Epithelial cell of proximal tubule (primary cell): ENCODE measurements at places on chromosomes 1 and 21.

- DNase-seq, result no peak
These were observed 250.8 kb upstream of the KIAA0040 start for GRCh38 chr1:175443332-175443731.

GRCh38 chr1:234214911-234215892 lies 158.1 kb upstream of the COA6 start:
- DNase-seq, result no peak

DNA sequence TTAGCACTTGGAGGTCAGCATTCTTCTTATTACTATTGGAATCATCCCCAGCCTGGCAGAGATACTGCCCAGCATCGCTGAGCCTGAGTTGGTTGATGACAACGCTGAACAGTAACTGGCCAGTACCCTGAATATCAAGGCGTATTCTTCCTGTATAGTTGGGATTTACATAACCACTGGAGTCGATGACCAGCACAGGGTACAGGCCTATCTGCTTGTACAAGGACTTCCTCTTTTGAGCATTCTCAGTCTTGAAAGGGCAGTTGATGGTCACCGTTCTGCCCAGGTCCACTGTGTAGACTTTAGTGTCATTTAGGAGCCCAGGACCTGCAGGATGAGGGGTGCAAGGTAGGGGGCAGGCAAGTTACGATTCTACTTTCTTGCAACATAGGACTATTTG lies 8.8 kb downstream of the PIGR start:
- DNase-seq, result no peak

DNA sequence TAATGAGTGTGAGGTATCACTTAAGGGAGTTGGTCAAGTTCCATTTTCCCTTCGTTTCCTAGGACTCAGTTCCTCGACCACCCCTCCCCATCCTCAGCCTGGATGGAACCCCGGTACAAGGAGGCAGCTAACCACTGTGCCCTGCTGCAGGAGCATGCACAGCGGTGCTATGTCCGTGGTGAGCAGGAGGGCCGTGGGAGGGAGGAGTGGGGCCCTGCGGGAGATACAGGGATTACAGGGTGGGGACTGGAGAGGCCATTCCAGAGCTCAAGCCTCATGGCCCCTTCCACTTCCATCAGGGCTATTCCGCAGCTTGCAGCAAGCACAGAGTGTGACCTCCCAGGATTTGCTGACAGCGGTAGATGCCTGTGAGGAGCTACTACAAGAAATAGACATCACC lies 25.8 kb downstream of the HYI start:
- no peak for DNase-seq

DNA sequence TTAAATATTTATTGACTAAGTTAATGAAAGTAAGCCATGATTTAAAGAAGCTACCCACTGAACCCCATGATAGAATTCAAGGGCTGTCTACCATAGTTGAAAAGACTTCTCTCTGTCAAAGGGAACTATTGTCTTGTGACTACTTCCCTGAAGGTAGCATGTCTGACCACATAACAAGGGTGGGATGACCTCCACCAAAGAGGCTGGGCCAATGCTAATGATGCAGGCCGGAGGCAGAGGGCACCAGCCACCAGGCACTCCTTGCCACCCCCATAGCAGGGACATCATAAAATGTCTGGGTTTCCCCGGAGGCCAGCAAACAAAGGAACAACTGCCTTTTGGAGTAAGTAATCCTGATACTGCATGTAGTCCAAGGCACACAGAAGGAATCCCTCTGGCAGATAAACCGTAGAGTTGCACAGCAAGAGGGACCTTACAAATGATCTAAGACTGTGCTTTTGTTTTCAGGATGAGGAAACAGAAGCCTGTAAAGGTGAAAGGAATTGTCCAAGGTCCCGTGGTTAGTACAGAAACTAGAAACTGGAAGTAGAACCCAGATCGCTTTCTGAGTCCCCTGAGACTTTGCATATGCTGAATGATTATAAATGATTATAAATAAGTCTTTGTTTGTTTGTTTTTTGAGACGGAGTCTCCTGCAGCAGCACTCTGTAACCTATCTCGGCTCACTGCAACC lies 33.5 kb upstream of the ITPKB start:
- no peak for DNase-seq

DNA sequence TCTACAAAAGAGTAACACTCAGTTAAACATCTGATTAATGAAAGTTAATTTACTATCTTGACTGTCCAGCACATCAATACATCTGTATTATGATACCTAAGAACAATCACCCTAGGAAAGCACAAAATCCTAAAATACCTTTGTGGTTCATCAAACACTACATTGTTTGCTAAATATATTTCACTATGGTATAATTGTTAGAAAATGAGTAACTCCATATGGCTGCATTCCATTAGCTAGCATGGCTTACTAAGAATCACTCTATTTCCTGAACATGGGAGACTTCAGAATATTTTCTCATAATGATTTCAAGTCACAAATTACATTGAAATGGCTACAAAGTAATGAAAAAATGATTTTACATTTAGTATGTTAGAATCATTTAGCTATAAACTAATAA lies 12.5 kb downstream of the TRMT1L start:
- DNase-seq, result no peak

DNA sequence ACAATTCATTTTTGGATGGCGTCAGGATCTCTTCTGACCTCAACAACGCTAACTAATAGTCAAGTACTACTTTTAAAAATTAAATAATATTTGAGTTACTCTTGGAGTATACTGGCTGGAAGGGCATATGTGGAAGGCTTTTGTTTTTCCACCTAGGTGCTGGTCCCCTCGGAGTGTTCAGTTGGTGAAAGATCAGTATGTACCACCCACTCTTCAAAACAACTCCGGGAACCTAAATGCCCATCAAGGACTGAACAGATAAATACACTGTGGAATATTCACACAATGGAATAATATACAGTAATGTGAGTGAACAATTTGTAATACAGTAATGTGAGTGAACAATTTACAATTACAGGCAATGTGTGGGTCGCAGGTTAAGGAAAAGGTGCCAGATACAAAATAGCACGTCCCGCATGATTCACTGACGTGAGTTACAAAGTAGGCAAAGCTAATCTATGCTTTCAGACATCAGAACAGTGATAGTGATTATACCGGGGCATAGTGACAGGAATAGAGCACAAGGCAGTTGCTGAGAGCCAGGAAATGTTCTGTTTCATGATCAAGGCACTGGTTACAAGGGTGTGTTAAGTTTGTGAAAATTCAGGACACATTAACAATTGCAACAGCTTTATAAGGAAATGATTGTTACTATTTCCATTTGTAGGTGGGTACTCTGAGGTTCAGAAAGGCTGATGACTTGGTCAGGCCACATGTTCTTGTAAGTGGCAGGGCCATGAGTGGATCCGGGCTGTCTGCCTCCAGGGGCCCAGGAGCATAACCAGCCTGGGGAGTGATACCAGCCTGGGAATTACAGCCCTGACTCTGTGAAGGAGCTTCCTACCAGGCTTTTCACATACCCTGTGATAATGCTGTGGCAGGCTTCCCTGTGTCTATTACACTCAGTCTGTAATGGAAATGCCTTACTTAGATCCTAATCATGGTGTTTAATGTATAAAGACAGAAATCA lies 59.3 kb upstream of the ABCD3 start:
- DNase-seq, result no peak

DNA sequence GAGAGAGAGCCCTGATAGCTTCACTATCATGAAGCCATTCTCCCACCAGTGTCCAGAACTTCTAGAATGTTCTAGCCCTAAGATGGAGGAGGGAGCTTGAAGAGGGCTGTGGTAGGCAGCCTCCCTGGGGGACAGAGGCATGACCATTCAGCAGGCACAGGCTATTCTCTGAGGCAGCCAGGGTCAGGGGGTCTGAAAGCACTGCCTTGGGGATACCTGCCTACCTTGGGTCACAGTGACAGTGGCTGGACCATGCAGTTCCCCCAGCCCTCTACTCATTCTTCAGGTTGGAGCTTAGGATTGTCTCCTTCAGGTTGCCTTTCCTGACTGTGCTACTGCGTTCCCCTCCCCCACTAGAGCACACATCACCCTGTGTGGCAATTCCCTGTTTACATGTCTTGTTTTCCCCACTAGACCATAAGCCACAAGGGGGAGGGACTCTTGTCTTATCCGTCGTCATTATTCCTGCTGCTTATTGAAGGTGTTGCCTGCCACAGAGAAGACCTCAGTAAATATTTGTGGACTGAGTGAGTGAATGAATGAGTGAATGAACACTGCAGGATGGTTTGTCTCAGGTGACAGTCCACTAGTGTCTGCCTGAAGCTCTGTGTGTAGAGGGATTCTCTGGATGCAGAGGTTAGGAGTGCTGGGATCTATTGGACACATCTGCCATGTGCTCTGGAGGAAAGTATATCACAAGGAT lies 5.2 kb downstream of the ZDHHC18 start:
- DNase-seq, result no peak

DNA sequence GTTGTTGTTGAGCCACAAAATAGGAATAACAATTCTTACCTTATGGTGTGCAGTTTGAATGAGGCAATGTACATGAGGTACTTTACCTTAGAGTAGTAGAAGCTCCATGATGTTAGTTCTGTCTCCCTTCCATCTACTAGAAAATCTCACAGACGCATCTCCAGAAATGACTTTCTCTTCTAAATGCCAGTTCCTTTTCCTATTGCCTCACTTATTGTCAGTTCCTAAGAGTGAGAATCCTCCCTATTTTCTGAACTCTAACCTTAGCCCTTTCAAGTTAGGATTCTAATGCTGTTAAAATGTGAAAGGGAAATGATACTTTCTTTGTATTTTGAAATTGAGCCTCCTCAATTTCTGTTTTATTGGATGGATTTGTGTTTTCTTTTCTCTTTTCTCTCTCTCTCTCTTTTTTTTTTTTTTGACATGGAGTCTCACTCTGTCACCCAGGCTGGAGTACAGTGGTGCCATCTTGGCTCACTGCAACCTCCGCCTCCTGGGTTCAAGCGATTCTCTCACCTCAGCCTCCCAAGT lies 18.6 kb upstream of the MAPKAPK2 start:
- no peak for DNase-seq

GRCh38 chr1:103002005-103002404 lies 106.3 kb downstream of the COL11A1 start:
- no peak for DNase-seq

DNA sequence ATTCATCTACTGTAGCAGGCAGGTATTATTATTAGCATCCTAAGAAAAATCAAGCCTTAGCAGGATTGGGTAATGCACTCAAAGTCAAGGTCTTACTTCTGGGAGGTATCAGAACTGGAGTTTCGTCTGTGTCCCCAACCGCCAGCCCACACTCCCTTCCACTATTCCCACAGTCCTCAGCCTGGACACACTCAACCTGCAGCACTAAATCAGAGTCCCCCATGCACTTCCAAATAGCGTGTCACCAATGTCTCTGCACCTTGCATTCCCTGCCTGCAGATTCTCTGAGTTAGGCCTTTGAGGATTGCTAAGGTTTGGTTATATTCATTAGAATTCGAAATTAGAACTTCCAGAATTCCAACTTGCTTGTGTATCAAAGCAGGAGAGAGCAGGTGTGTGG lies 3.9 kb downstream of the LYPD8 start:
- DNase-seq, result no peak

DNA sequence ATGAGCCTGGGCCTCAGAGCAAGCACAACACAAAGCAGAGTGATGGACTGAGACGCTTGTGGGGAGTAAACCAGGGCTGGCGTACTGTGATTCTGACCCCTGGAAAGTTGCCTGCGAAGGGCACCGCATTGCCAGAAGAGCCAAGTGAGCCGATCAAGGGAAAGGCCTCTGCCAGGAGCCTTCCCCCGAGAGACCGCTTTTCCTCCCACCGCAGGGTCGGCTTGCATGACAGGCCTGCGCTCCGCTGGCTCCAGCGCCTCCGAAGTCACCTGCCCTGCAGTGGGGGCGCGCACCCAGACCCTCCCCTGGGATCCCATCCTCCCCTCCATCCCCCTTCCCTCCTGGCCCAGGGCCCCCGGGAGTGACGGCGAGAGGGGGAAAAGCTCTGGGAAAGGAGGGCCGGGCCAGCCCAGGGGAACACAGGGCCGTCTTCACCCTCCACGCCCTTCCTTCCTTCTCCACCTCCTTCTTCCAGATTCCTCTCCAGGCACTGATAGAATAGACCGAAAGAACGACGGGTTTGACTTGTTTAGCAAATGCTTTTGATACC lies 165.0 kb downstream of the TRIM33 start:
- no peak for DNase-seq

DNA sequence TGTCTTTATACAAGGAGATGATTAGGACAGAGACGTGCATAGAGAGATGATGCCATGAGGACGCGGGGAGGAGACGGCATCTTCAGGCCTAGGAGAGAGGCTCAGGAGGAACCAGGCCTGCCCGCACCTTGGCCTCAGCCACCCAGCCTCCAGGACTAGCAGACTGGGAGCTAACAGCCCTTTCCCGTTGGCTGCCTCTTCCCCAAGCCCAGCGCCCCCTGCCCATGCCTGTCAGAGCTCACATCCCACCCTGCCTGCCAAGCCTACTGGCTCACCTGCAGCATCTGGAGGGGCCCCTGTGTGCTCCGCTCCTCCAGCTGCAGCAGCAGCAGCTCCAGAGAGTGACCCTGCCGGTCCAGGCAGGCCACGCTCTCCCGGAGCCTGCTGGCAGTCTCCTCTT lies 4.0 kb upstream of the TRIM11 start:
- no peak for DNase-seq

- DNase-seq, result no peak
These were observed 56.2 kb upstream of the EPS8L3 start for GRCh38 chr1:109819906-109820305.

DNA sequence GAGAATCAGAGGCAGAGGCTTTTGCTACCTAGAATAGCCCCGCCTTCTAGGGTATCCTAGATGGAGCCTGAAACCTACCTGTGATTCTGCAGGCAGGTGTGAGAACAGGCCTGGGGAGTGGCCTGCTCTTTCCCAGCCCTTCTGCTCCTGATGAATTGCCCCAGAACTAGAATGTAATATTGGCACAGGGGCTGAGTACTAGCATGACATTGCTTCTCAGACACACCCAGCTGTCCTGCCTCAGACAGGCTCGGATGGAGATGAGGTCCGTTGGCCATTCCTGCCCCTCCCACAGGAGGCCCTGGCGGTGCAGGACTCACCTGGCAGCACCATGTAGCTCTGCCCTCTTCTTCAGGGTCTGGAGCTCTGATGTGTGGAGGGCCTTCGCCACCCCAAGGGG lies 237.6 kb downstream of the GRIK3 start:
- DNase-seq, result no peak

GRCh38 chr1:194289569-194290266 lies 1103.3 kb upstream of the B3GALT2 start:
- no peak for DNase-seq

- no peak for DNase-seq
These were observed 9.1 kb downstream of the LMNA start for GRCh38 chr1:156123356-156124196.

- no peak for DNase-seq
These were observed 28.4 kb downstream of the URB1 start for GRCh38 chr21:32364387-32364786.

DNA sequence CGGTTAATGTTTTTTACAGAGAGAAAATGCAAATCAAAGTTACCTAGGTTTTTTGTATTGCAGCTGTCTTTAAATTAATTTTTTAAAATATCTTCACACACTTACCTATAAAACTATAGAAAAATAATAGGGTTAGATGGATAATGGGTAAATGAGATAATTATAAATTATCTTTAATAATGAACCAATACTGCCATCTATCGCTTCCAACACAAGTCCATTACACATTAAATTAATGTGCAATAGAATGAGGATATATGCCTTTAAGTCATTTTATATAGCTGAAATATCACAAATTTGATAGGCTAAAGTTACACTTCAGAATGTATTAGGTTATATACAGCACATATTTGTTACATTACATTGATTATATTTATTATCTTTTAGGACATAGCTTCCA lies 2212.8 kb downstream of the MRPL39 start:
- DNase-seq, result no peak
